ENCODE measurements at places on chromosomes 3 and 15.
A peak's percentile ranks its signal among the peaks of the same experiment; 100 is the strongest.

- no peak for DNase-seq
Measured at GRCh38 chr3:98750276-98750919, 12.7 kb upstream of the ST3GAL6 start.

DNA sequence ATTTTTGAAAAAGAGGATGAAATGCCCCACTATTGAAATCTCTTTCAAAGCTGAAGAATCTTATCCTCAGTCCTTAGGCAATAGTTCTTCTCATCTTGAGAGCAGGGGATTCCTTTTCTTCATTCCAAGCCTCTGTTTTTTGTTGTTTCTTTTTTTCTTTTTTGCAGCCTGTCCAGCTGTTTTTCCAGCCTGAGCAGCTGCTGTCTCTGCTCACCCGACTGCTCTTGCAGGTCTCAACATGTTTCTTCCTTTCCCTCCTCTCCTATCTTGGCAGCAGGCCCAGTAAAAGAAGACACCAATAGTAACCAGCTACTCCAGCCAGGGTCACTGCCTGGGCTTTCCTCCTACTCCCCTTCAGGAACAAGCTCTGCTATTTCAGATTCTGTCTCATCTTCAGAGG is 23.8 kb downstream of the MEX3B start:
- DNase-seq, result peak; percentile 90

GRCh38 chr3:134106580-134106979 is 76.9 kb upstream of the SLCO2A1 start:
- DNase-seq, result no peak

- DNase-seq, result peak; percentile 86
Measured at GRCh38 chr3:48268381-48268935, 27.6 kb downstream of the ZNF589 start.

- DNase-seq, result no peak
Measured at GRCh38 chr15:85545752-85546151, 165.3 kb downstream of the AKAP13 start.

- no peak for DNase-seq
Measured at GRCh38 chr3:120092474-120092873, 1.8 kb downstream of the GSK3B start.

DNA sequence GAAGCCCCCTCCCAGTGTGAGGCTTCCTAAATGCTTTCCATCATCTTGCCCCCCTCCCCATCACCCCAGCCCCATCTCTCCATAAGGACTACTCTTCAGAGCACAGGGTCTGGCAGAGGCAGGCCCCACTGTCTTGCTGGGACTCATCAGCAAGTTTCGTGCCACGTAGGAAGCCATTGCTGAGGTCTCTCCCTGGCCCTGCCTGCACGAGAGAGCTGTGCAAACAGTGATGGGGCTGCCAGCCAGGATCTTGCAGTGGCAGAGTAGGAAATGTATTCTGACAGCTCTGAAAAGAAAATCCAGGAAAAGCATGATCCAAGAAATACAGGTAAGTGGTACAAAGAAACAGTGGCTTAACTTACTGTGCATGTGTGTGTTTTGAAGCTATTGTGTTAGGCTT is 22.6 kb downstream of the ISL2 start:
- DNase-seq, result no peak

DNA sequence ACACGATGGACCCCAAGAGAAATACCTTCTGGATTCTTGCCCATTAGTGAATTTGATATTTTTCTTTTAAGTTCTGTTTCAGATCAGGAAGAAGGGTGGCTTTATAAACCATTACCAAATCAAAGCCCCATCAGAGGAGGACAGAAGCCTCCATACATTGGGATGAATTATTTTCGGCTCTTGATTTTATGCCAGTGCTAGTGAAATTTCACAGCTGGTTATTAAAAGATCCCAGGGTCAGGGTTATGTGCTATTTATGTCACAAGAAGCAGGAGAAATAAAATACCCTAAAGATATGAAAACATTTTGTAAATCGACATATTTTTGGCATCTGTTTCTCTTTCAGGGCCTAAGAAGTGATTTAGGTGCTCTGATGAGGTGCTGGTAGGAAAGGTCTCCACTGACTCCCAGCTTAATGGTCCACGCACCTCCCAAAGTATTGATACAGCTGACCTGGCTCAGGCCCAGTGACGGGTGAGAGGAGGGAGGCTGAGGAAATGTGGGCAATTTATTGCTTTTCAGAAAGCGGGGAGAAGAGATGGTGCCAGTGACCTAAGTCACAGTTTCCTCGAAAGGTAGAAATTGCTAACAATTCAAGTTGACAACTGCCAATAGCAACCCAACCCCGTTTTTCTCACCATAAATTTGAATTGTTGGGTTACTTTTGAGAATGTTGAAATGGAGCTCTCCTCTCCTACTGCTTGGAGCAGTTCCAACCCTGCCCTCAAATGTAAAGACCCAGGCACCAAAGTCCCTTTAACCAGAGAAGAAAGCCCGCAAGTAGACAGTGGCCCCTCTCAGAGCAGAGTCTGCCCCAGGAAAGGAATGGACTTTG is 315.6 kb upstream of the NR2E3 start:
- no peak for DNase-seq

GRCh38 chr3:50539356-50540286 is 27.9 kb downstream of the C3orf18 start:
- no peak for DNase-seq

GRCh38 chr3:136804141-136804540 is 14.8 kb upstream of the SLC35G2 start:
- DNase-seq, result no peak

- peak; percentile 20 for DNase-seq
Measured at GRCh38 chr15:29268706-29269484, 727 bp downstream of the NSMCE3 start.

- DNase-seq, result no peak
Measured at GRCh38 chr3:100516838-100517237, 24.4 kb downstream of the TMEM45A start.

- DNase-seq, result no peak
Measured at GRCh38 chr3:196096382-196096953, 14.6 kb upstream of the TFRC start.

GRCh38 chr3:12944413-12944812 is 103.0 kb upstream of the RPL32 start:
- DNase-seq, result no peak

GRCh38 chr3:122576174-122576940 is 1.1 kb upstream of the PARP15 start:
- DNase-seq, result no peak

- no peak for DNase-seq
Measured at GRCh38 chr15:89857673-89858072, 36.1 kb downstream of the AP3S2 start.

- DNase-seq, result no peak
Measured at GRCh38 chr3:196471551-196471950, 32.0 kb downstream of the RNF168 start.

DNA sequence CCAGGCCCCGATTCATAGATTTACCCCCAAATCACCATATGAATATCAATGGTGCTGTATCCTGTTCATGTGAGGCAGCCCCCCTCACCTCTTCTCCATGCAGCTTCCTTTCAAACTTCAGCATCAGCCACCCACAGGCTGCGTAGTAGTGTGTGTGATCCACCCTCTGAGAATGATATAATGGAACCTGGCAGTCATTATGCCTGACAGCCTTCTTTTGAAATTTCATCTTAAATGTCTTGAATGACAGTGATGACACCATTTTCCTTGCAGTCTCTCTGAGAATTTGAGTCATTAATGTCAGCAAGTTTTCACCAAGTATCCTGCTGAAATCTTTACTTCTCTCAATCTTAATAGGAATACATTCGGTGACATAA is 3.5 kb upstream of the CLRN1 start:
- DNase-seq, result no peak

GRCh38 chr15:80436511-80437307 is 32.5 kb downstream of the ARNT2 start:
- peak; percentile 80 for DNase-seq

GRCh38 chr15:74851960-74852359 is 9.0 kb upstream of the ULK3 start:
- DNase-seq, result no peak

DNA sequence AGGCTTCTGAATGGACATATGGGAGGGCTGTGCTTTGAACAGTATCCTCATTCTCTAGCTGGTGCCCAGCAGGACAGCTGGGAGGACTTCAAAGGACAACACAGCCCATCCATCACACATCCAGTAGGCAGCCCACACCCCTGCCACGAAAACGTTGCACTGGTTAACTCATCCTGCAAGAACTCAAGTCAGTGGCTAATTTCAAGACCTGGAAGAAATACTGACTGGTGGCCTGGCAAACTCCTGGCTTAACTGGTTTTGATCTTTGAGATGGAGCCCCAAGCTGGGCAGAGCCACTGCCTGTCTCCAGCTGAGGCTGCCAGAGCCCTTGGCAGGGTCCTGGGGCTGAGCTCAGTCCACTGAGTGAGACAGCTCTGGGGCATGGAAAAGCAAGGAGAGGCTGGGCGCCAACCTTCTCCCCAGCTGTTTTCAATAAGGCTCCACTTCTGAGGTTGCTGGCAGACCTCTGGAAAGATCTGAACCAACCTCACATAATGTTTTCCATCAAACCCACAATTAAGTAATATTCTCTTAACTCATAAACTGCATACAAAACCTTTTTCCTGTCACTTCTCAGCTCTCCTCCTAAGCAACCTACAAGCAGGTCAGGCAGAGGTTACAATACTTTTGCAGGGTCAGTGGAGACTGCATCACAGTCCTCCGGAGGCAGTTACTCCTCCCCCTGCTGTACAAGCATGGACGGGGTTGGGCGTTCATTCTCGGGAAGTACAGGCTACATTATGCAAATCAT is 110.3 kb downstream of the MYLK start:
- DNase-seq, result no peak

DNA sequence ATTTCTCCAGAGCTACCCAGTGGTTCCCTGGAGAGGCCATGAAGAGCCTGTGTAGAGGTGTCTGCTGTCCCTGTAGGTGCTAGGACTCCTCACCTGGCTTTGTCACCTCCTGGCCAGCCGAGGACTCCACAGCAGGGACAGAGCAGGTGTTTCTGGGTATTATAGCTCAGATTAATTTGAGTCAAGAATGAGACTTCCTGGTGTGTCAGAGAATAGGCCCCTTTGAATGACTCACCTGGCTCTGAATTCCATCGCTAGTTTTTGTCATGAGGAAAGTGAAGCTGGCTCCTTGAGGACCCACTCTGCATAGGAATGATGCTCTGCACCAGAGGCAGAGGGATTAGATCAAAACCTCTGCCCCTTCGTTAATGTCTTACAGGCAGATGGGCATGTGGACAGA is 167.5 kb upstream of the TOPAZ1 start:
- DNase-seq, result peak; percentile 6

- no peak for DNase-seq
Measured at GRCh38 chr15:78358102-78358870, 18.1 kb downstream of the CRABP1 start.

GRCh38 chr3:186241910-186242821 is 119.9 kb downstream of the DGKG start:
- DNase-seq, result peak; percentile 76

DNA sequence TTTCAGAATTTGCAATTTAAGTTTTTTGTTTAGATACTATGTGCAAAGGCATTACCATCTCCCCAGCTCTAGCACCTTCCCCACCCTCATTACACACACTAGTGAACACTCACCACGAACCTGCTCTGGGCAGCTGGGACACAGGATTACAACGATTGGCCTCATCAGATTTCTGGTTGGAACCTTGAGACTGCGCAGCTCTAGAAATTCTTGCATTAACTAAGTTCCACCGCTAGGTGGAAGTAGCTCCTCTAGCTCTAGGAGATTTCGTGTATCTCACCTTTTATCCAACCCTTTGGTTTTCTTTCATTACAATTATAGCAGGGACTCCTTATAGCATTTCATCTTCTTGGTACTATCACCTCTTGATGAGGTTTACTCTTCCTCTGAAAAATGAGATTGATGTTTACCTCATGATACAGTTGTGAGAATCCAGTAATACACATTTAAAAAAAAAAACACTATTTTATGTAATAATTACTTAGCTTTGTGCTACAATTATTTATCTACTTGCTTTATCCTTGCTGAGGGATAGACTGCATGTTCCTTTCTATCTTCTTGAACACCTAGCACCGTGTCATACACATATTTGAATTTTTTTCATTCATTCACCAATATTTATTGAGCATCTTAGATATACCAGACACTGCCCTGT is 28.7 kb upstream of the PLOD2 start:
- DNase-seq, result peak; percentile 75

- no peak for DNase-seq
Measured at GRCh38 chr3:182732232-182733015, 60.9 kb upstream of the ATP11B start.

- DNase-seq, result no peak
Measured at GRCh38 chr15:68441045-68441743, 9.2 kb upstream of the ITGA11 start.

DNA sequence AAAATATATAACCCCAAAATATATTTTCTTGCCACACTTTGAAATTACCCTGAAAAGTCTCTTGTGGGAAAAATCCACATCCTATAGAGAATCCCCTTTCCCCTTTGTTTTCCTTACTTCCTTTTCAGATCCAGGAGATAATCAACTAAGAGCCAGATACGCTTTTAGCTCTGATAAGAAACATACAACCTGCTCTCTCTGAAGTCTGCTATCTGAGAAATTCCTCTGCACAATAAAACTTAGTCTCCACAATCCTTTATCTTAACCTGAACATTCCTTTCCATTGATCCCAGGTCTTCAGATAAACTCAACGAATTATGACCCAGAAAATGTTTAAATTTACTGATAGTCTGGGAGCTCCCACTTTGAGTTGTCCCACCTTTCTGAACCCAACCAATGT is 233.4 kb upstream of the SETMAR start:
- no peak for DNase-seq

DNA sequence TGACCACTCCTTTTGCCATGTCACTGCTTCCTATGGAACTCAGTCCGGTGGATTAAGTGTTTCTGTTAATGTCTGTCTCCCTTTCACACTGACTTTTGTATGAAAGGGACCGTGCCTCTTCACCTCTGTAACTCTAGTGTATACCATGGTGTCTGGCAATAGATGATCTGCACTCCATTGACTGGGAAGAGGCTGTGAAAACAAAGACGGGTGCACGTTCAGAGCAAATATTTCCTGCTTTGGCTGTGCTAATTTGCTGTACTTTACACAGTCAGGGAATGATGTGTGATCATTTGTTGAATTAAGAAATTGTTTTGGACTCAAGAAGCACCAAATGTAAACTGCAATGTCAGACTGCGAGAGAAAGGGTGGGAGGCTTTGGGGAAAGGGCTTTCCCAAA is 315.2 kb downstream of the RORA start:
- DNase-seq, result no peak

- no peak for DNase-seq
Measured at GRCh38 chr3:72613871-72614270, 234.4 kb downstream of the SHQ1 start.

DNA sequence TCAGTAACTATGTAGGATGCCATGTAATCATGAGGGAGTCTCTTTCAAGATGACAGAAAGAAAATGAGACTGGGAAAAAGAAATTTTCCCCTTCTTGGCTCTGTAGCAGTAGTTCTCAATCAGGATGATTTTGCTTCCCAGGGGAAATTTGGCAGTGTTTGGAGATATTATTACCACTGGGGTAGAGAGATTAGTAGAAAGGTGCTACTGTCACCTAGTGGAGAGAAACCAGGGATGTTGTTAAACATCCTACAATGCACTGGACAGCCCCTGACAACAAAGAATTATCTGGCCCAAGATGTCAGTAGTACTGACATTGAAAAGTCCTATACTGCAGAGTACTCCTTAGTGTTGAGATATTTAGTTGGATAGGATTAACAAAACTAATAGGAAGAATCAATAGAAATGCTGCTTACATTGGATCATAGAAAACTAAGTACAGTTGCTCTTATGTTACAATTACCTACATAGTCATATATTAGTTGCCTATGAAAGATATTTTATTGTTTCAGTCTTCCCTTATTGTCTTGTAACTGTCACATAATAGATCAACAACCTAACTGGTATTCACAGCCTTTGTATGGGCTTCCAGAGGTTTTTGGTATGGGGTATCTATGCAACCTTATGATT is 433.3 kb downstream of the RAP2B start:
- DNase-seq, result peak; percentile 63

GRCh38 chr15:40906991-40907802 is 12.9 kb downstream of the VPS18 start:
- peak; percentile 46 for DNase-seq
